Stimulated activated CD4-positive, alpha-beta T cell treated with anti-CD3 and anti-CD28 coated beads, Interleukin-12 subunit alpha, Interleukin-12 subunit beta, amount 100 ng/mL, for 24 hours (primary cell): ENCODE measurements at places on chromosomes 7 and 10.

DNA sequence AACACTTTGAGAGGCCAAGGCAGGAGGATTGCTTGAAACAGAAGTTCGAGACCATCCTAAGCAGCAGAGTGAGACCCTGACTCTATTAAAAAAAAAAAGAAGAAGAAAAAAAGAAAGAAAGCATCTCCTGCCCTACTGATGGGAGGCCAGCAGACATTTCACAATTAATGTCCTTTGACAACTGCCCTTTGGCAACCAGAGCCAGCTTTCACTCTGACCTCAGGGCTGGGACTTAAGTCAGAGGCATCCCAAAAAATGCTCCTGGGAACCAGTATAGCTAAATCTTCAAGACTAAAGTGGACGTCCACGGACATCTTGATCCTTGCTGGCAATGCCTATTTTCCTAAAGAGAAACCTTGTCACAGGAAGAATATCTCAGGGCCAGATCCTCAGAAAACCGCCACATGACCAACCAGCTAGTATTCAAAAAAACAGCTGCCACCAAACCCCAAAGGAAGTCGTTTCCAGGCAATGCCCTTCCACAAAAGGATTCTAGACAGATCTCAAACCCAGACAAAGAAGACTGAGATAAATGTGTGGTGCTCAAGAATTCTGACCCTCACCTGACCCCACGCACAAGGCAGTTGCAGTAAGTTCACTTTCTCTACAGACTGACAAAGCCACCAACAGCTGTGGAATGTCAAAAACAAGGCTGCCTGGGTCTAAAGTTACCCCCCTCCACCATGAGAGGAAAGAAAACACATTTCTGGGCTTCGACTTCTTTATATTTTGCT is 18.4 kb downstream of the GFRA1 start:
- no peak for DNase-seq

DNA sequence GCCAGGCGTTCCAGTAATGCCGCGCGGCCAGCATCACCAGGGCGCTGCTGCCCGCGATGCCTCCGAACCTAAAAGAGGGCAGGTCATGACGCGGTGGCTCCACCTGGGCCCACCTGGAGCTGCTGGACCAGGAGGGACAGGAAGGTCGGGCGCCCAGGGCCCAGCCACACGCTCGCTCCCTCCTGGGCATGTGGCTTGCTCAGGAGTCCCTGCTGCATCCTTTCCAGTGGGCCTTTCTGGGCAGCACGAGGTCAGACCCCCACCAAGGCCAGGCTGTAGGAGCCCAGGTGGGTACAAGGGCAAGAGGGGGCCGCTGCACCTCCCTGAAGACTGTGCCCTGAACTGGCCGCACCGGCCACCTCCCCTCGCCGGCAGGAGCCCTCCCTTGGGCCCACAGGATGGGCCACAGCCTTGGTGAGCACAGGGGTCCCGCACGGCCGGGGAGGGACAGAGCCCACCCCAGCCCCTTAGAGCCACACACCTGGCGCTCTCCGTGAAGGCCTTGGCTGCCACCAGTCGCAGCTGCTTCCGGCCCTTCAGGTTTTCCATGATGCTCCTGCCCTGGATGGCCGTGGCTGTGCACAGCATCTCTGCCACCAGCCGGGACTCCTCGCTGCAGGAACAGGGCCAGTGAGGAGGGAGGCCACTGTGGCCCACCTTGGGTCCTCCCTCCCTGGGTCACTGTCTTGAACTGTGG is 43.2 kb downstream of the CFAP46 start:
- DNase-seq = no peak

DNA sequence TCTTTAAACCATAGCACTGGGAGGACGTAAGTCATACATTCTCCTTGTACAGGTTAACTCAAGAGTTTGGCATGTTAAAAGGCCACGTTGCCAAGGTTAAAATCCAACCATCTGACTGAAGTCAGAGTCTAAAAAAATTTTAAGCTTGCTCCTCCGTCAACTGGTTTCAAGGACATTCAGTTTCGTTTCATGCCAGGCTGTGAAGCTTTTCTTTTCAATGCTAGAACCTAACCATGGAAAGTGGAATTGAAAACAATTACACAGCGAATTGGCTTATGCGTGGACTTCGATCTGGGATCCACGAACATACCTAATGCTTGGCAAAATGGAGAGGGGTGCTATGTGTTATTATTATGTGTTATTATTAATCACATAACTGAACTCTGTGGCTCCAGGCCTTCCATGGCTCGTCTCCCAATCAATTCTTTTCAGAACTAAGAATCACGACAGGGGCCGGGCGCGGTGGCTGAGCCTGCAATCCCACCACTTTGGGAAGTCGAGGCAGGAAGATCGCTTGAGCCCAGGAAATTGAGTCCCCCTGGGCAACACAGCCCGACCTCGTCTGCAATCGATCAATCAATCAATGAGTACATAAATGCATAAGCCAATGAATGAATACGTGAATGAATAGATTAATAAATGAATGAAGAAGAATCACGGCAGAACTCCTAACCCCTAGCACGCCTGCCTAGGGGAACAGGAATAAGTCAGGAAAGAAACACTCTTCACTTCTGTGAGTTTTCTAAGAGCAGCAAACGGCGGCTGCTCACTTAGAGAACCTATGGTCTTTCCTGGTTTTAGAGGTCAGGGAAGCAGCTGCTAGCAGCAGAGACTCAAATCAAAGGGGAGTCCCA is 733 bp upstream of the ARL5B start:
- no peak for DNase-seq

DNA sequence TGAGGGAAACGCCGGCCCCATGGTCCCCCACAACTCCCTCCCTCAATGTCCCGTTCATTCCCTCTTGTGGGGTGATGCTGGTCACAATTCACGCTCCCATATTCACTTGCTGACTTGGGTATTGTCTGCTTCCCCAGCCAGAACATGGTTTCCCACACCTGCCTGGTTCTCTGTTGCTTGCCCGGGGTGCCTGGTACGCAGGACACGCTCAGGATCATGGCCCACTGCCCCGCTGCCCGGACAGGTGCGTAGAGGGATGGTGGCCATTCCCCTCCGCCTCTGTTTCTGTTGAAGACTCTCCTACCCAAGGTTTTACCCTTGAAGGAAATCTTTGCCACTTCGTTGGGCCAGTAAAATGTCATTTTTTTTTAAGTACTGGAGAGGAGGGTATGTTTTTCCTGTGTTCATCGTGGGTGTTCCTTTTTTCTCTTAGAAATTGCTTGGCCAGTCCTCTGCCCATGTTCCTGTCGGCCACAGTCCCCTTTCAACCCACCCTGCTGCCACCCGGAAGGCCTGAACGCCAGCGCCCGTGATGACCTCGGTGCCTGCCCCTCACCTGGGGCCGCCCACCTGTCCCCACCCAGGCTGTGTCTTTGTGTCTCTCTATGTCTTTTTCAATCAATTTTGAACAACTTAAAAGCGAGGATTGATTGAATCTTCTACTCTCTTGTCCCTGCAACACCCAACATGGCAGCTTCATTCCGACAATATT is 38.2 kb downstream of the FOXL3 start:
- no peak for DNase-seq

GRCh38 chr10:118970770-118971169 is 58.7 kb upstream of the NANOS1 start:
- no peak for DNase-seq

- peak; percentile 34 for DNase-seq
These were observed 47.6 kb upstream of the ITGB1 start for GRCh38 chr10:33005322-33006301.

DNA sequence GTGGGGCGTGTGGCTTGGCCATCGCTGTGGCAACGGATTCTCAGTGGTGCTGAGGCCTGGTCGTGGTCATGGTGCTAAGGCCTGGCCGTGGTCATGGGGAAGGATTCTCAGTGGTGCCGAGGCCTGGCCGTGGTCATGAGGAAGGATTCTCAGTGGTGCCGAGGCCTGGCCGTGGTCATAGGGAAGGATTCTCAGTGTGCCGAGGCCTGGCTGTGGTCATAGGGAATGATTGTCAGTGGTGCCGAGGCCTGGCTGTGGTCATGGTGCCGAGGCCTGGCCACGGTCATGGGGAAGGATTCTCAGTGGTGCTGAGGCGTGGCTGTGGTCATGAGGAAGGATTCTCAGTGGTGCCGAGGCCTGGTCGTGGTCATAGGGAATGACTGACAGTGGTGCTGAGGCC is 327.9 kb downstream of the ADARB2 start:
- no peak for DNase-seq

- DNase-seq = no peak
These were observed 199.0 kb upstream of the ZMIZ1 start for GRCh38 chr10:78869508-78870454.

GRCh38 chr7:137882261-137882668 is 35.5 kb upstream of the DGKI start:
- DNase-seq = no peak

DNA sequence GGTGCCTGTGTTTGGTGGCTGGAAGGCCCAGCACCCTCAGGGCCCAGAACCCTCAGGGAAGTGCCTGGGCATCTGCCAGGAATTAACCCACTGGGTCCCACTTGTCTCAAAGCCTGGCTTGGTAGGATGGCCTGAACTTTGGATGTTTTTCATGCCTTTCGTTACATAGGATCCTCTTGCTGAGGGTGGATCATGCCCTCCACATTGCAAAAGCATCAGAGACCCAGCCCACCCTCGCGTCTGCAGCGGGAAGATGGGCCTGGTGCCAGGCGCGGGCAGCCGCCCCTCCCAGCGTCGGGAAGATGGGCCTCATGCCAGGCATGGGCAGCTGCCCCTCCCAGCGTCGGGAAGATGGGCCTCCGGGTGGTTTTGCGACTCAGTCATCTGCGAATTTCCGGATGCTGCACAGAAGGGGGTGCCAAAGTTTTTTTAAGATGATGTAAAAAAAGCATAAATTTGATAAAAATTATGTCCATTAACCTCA is 51.9 kb upstream of the PRKAR1B start:
- DNase-seq = no peak

- DNase-seq = no peak
These were observed 31.3 kb upstream of the IL15RA start for GRCh38 chr10:6008497-6009142.

DNA sequence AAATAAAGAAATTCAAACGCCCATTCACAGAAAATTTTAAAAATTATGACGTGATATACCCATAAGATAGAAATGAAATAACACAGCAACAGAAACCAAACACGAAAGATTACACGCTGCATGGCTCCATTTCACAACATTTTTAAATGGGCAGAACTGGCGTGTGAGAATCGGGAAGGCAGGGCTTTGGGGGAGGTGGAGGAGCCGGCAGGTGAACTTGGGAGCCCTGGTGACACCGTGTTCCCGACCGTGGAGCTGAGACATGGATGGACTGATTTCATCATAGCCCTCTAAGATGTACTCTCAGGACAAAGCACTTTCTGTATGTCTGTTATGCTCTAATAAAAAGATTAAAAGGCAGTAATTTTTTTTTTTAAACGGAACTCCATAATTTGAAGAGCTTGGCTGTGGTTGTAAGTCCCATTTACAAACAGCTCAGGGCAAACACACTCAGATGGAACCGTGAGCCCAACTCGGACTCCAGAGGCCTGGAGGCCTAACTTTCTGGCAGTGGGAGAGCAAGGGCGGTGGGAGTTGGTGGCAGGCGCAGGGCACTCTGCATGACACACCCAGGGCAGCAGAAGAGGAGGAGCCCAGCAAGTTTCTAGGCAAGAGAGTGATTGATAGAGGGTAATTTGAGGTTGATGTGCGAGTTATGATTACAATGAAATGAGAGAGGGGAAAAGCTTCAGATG is 203.4 kb downstream of the MAD1L1 start:
- DNase-seq = no peak

DNA sequence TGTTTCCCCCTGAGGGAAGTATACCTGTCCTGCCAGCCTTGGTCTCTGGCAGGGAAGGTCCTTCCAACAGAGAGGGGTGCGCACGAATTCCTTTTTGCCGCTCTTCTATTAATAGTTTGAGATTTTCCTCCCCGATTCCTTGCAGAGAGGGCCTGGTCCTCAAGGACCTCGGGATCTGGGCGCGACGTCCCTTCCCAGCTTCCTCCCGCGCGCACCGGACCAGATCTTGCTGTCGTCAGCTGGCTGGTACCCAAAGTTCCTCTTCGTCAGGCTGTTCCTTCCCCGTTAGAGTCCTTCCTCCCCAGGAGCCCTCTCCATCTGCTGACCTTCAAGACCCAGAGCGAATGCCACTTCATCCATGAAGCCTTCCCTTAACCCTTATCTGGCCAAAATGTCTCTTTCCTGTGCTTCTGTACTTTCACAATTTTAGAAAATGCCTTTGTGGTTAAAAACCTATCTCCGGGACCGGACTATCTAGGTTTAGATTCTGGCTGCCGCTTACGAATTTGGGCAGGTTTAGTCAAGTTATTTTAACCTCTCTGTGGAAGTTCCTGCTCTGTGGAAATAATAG is 851 bp upstream of the GOT1 start:
- no peak for DNase-seq

DNA sequence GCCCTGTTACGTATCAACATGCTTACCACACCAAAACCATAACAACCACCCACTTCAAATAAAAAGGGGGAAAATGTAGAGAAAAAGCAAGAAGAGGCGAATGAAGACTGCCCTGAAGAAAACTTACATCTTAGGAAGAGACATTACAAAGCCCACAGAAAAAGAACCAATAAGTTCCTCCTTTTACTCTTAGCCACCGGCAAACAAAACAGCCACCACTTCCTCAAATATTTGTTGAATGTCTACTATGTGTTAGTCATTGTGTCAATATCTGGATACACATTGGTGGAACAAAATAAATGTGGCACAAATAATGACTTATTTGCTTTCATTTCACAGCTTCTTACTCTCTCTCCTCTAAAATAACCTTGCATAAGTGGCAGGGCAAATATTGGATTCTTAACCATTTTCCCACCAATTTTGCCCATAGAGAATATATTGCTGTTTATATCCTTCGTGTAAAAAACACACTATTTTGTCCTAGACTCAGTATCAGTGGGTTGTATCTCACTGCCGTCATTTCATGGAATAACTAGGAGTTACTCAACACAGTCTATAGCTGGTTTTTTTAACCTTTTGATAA is 106.8 kb downstream of the ANK3 start:
- DNase-seq = no peak

DNA sequence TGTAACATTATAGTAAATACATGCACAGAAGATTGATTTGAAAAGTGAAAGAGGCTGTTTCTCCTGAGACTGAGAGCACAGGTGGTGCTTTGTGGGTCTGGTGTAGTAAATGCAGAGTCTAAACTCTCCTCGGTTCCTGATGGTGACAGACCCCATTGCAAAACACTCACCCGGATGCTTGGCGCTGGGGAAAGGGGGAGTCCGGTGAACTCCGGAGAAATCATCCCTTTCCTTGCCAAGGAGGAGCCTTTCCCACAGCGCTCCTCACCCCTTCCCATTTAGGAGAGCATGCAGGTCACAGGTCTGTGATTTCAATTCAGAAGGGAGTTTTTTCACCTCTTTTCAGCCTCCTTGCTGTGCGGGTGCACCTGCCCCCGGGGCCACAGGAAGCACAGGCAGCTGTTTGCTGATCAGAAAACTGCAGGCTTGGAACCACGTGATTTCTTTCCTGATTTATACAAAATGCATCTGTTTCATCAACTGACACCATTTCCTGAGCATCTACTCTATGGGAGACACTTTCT is 75.6 kb upstream of the LYZL2 start:
- no peak for DNase-seq

GRCh38 chr7:1210321-1210978 is 22.2 kb upstream of the UNCX start:
- DNase-seq = no peak

GRCh38 chr10:62636825-62637248 is 167.7 kb upstream of the ADO start:
- no peak for DNase-seq

GRCh38 chr7:90453931-90454330 is 15.5 kb upstream of the PTTG1IP2 start:
- no peak for DNase-seq
